ENCODE measurements at places on chromosomes 3 and 15.

- no peak for DNase-seq
Measured at GRCh38 chr3:114899186-114899931, 247.7 kb downstream of the ZBTB20 start.

DNA sequence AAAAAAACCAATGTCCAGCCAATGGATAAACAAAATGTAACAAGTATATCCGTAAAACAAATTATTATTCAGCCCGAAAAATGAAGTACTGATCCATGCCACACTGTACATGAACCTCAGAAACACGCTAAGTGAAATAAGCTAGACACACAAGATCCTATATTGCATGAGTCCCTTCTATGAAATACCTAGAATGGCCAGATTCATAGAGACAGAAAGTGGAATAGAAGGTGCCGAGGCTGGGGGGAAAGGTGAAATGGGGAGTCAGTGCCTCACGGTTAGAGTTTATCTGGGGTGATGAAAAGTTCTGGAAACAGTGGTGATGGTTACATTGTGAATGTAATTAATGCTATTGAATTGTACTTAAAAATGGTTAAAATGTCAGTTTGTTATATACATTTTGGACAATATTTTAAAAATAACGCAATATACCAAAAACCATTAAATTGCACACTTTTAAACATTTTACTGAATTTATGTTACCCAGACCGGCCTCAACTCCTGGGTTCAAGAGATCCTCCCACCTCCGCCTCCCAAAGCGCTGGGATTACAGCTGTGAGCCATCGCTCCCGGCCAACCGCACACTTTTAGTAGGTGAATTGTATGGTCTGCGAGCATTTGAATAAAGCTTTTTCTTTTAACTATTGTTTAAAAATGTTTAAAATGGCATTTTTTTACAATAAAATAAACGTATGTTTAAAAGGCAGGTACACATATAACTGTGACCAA is 2.1 kb downstream of the RNF168 start:
- DNase-seq, result no peak

DNA sequence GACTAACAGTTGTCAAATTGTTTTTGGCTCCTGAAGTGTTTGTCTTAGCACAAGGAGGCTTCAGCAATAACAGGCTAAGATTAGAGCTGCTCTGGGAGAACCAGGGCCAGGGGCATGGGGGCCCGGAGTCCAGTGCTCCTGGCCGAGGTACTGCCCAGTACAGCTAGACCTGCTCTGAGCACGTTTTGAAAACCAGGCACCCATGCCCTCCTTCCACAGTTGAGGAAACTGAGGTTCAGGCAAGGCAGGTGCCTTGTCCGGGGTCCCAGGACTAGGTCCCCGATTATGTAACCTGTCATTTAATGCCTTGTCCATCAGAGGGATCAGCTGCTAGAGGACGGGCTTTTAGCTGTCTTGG is 19.2 kb downstream of the KBTBD13 start:
- no peak for DNase-seq

- no peak for DNase-seq
Measured at GRCh38 chr3:189137416-189137815, 34.4 kb upstream of the TPRG1 start.

GRCh38 chr3:188950832-188951489 is 220.8 kb upstream of the TPRG1 start:
- no peak for DNase-seq

Measured in activated effector memory CD4-positive, alpha-beta T cell treated with Interleukin-2 at 50 U/mL for 16 hours (primary cell).